Spleen (tissue), 13 donors: ENCODE measurements at places on chromosomes 16 and 17. TPM values are rescaled to one million over a fixed set of nuclear protein-coding genes. Genes with fewer than 3 reads are reported as not detected.

The SPNS1 gene
- 31.8 TPM for total RNA-seq

The EPOP gene
- 0.51 TPM for total RNA-seq

The ZNF423 gene
- total RNA-seq = 5.7 TPM

The HEATR9 gene
- 0.52 TPM for total RNA-seq

The FOXC2 gene
- total RNA-seq = not detected

The CDH16 gene
- total RNA-seq = not detected

The AATK gene
- total RNA-seq = 37.2 TPM

The ARHGDIG gene
- total RNA-seq = not detected

The OTOA gene
- 2.4 TPM for total RNA-seq

The KRT35 gene
- not detected for total RNA-seq

The ZNF267 gene
- total RNA-seq = 38.6 TPM

The TSPAN10 gene
- 0.85 TPM for total RNA-seq

The ABHD15 gene
- 9.6 TPM for total RNA-seq

The KRTAP17-1 gene
- total RNA-seq = not detected

The ABCA9 gene
- total RNA-seq = 5.3 TPM

The CACNA1H gene
- total RNA-seq = 1.2 TPM

The KRTAP4-6 gene
- total RNA-seq = not detected

The ATAD5 gene
- 3.7 TPM for total RNA-seq

The CLUH gene
- 51.1 TPM for total RNA-seq

The MYH1 gene
- total RNA-seq = not detected

The CMTM4 gene
- total RNA-seq = 7.4 TPM

The CCL3 gene
- total RNA-seq = 85.9 TPM

The CETP gene
- total RNA-seq = 41.5 TPM

The NDE1 gene
- total RNA-seq = 69.1 TPM

The DRC3 gene
- total RNA-seq = 0.37 TPM

The WDR59 gene
- 68.0 TPM for total RNA-seq

The IRX3 gene
- not detected for total RNA-seq

The HOXB9 gene
- not detected for total RNA-seq

The TMEM98 gene
- 36.7 TPM for total RNA-seq

The KRT36 gene
- total RNA-seq = 1.7 TPM

The SLC5A11 gene
- total RNA-seq = not detected

The TNK1 gene
- total RNA-seq = 5.6 TPM

The CLEC3A gene
- not detected for total RNA-seq

The BIRC5 gene
- total RNA-seq = 2.3 TPM

The NACA2 gene
- total RNA-seq = not detected

The CPPED1 gene
- total RNA-seq = 66.2 TPM

The GAS7 gene
- total RNA-seq = 112 TPM

The CDH15 gene
- 1.5 TPM for total RNA-seq

The IL4R gene
- 178 TPM for total RNA-seq

The CCL8 gene
- not detected for total RNA-seq

The PPP1R27 gene
- not detected for total RNA-seq

The HSPB9 gene
- not detected for total RNA-seq

The HS3ST4 gene
- 0.60 TPM for total RNA-seq

The TM4SF5 gene
- not detected for total RNA-seq

The OR1F1 gene
- not detected for total RNA-seq

The EMP2 gene
- total RNA-seq = 23.2 TPM

The EMC6 gene
- total RNA-seq = 9.8 TPM

The GAST gene
- not detected for total RNA-seq

The KRT28 gene
- total RNA-seq = not detected

The ALDH3A1 gene
- 0.66 TPM for total RNA-seq

The DNAH17 gene
- total RNA-seq = 0.76 TPM

The SOX8 gene
- 2.7 TPM for total RNA-seq

The AANAT gene
- total RNA-seq = not detected

The PRSS21 gene
- 4.9 TPM for total RNA-seq

The AOC3 gene
- 30.7 TPM for total RNA-seq

The COPS3 gene
- 36.5 TPM for total RNA-seq

The CDH1 gene
- total RNA-seq = 35.9 TPM
